ENCODE measurements at places on chromosomes 4 and X.
A peak's percentile ranks its signal among the peaks of the same experiment; 100 is the strongest.

DNA sequence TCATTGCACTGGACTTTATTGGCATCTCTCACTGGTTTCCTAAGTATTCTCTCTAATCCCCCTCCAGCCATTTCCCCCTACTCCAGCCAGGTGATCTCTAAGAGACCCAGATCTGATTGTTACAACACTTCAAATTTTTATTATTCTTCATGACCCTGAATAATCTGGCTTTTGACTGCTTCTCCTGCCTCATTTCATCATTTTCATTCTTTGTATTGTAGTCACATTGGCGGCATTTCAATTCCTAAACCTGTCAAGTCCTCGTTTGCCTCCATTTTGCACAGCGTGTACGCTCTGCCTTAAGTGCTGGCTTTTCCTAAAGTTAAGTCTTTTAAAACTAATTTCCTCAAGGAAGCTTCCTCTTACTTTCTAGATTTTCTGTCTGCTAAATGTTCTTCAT, 31.6 kb downstream of the UBE2K start:
- no peak for DNase-seq

DNA sequence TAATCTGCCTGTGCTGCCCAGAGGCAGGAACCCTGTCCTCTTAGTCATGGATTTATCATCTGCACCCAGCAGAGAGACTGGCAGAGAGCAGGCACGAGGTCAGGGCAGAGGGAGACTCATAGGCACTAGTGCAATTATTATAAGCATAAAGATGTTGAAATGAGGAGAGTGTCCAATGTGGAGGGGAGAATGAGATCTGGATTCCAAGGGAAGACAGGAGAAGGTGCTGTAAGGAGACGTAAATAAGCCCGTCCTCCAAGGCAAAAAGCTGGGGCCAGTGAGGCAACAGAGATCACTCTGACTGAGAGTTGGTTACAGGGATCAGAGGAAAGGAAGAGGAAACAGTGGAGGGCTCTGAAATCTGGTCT, 406.2 kb downstream of the MAPK10 start:
- no peak for DNase-seq

- no peak for DNase-seq
Observed at GRCh38 chr4:115360431-115360830, 247.0 kb upstream of the NDST4 start.

DNA sequence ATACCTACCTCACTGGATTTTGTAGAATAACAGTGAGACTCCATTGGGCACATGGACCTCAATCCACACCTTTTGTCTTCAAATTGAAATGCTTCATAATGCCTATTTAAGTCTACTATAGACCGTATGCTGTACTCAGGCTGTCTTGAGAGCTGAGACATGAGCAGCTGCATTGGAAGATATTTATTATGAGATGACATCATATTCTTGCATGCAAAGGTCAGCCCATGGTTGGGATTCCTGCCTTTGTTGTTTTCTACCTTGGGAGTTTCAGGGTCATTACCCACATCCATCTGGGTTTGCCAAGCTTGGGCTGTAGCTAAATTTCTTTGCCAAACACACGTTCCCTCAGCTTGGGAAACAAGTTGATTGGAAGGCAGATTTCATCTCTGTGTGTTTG, 33.2 kb upstream of the MAMLD1 start:
- DNase-seq, result no peak

DNA sequence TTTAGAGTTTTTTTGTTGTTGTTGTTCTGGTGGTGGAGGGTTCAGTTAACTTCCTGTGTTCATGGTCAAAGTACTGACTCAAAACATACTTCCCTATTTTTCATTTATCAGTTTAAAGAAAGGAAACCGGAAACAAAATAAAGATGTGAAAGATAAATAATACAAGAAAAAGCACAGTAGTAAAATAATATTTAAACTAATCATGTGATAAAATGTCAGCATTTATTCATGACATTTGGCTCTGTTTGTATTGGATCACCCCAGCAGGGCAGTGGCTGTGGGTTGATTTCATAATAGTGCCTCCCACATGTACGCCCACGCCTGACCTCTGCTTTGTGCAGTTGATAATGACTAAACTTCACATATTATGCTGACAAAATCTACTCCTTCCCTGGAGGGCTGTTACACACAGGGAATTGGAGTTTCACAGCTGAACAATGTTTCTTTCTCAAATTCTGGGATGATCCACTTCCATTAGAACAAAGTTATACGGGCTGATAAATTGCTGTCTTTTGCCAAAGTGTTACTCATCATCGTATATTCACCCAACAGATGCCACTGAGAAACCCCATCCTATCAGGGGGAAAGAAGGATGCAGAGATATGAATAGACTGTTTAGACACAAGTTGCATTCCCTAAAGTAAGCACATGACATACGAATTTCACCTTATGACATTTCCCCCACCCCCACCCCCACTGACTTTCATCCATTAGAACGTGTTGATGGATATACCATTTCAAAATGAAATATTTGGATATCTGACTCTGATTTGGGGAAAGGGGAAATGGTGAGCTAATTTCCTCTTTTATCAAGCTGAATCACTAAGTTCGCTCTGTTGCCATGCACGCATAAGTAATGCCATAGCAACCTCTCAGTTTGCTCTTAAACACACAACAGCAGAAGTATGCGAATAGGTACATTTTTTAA, 48.3 kb downstream of the AMELX start:
- DNase-seq, result no peak

DNA sequence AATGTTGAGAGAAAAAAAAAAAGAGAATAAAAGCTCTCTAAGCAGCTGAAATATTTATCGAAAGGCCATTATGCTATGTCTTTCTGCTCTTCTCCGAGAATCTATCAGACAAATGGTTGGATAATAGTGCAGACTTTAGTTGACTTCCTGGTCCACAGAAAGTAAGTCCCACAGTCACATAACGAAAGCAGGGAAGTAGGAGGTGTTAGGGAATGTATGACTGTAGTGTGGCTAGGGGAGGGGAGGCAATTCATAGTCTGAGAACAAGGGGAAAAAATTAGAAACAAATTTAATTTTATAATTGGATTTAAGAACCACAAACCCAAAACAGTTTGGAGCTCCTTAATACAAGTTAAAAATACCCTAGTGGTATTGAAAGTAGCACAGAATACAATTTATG, 79.7 kb upstream of the VEGFC start:
- DNase-seq, result no peak

GRCh38 chrX:10008483-10009056, 41.4 kb downstream of the CLDN34 start:
- no peak for DNase-seq

DNA sequence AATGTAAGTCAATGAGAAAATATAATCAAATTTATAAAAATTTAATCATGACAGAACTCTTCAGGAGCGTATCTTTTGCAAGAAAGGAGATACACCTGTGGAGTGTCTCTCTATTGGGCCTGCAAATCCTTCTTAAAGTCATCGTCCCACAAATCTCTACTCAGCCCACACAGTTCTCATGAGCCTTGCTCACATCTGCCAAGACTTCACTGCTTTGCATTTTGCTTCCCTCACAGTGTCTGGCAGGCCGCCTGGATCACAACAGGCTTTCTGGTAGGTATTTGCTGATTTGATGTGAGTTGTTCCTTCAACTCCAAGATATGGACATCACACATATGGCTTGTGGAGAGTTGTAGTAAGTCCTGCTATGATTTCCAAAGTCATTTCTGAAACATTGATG, 183.1 kb upstream of the ARX start:
- no peak for DNase-seq

DNA sequence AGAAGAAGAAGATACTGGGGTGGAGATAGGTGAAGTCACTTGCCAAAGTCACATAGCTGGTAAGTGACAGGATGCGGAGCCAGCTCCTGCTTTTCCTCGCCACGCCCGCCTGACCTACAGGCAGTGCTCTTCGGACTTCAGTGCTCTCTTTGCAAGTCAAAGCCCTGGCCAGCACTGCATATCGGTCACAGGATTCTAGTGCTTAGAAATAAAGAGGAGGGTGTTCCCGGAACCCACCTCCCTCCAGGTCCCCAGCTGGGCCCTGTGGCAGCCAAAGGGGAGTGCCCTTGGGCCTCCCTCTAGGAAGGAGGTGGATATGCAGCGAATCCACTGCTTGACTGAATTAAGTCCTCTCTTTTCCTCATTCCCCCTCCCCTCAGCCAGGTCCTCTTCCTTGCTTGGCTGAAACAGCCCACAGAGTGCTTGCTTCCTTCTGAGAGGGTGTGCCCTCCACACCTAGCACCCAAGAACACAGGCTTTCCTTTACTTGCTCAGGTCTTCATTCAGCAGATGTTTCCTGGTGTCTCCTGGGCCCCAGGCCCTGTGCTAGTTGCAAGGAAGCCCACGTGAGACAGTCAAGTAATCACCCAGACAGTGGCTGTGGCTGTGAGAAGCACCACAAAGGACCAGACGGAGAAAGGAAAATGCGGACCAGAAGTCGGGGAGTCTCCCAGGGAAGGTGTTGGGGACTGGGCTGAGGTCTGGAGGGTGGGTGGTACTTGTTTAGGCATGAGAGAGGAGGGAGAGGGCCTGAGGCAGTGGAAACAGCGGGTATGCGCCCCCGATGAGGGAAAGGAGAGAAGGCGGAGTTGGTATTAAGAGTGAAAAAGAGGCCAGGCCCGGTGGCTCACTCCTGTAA, 14.0 kb upstream of the HMGB3 start:
- no peak for DNase-seq

DNA sequence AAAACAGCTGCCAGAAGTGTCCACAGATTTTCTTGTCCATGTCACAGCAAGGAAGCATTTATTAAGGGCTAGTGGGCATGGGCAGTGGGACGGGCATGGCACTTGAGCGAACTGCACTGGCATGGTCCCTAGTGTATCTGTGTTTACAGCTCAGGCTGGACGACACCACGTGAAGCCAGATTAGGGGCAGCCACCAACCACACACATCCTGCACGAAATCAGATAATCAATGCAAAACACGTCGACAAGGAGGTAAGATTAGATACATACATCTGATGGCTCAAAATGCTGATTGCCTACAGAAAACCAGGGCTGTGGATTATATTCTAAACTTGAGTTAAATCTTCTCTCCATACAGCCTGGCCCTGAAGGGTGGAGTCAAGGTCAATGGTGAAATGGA, 103.8 kb upstream of the ATP6AP2 start:
- DNase-seq, result no peak

- no peak for DNase-seq
Observed at GRCh38 chrX:150548684-150549083, 19.7 kb upstream of the MTM1 start.

- no peak for DNase-seq
Observed at GRCh38 chrX:153554519-153555167, 37.2 kb downstream of the ATP2B3 start.

DNA sequence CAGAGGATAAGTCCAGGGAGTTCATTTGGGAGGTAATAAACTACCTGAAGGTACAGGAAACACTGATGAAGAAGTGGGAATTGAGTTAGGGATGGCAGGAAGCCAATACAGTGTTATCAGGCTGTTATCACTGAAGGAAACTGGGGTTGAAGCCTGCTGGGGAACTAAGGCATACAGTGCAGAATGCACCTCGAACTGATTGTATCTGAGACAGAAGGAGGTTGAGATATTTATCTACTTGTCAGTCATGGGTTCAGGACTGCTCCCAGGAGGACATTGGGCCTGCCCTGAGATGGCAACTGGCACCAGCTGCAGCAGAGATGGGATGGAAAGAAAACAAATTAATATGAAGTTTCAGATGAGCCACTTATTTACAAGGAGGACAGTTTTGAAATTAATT, 35.5 kb upstream of the CD38 start:
- no peak for DNase-seq

- no peak for DNase-seq
Observed at GRCh38 chr4:79211490-79211889, 114.4 kb downstream of the NAA11 start.

DNA sequence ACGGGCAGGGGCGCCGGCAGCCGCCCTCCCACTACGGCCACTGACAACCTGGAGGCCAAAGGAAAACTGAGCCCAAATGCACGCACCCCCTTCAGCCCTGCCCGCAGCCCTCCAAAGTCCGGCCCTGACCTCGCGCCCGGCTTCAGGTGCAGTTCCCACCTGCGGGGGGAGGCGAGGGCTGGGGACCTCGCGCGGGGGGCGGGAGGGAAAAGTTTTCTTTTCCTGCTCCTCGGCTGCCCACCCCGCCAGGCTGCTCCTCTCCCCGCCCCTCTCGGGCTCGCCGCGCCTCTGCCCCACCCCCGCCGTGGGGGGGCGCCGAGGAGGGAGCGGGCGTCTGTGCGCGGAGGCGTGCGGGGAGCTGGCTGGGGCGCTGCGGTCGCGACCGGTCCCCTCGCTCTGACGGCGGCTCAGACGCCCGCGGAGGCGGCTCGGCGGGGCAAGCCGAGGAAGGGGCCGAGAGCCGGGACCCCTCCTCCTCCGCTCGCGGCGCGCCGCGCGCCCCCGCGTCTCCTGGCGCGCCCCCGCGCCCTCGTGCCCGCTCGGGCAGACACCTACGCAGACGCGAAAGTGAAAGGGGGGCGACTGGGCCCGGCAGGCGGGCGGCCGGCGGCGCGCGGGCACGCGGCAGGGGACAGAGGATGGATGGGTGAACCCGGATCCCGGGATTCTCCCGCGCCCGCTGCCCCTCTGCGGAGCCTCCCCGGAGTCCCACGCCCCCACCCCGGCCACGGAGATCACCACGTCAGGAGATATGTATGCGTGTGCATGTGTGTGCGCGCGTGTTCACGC, 3.1 kb upstream of the NR3C2 start:
- no peak for DNase-seq

DNA sequence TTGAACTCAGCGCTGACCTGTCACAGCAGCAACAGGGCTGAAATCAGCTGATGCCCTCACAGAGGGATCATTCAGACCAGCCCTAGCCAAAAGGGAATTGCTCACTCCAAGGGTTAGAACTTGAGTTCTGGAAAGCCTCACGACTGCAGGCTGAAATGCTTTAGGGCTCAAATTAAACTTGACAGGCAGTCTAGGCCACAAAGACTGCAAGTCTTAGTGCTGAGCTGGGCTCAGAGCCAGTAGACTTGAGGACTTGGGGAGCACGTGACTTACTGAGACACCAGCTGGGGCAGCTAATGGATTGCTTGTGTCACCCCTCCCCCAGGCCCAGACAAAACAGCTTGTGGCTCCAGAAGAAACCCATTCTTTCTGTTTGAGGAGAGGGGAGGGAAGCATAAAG, 119.0 kb upstream of the SLC6A14 start:
- no peak for DNase-seq

GRCh38 chrX:69311936-69312670, 146.8 kb upstream of the PJA1 start:
- DNase-seq, result no peak

DNA sequence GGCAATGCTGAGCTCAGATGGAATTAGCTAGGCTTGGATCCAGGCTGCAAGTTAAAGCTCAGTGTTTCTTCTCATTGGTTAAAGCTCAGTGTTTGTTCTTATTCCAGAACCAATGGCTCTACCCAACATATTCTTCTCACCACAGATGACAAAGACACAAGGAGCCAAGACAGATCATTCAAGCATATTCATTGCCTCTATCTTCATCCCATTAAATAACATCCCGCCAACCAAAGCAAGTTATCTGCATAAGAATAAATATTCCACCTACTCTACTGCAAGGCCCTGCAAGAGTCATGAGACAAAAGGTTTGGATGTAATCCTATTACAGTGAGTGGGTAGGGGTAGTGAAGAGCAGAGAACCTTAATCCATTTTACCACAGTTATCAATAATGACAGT, 766.5 kb downstream of the C4orf33 start:
- no peak for DNase-seq

- DNase-seq, result peak; percentile 56
Observed at GRCh38 chr4:175714686-175715085, 97.4 kb downstream of the GPM6A start.

GRCh38 chr4:85968945-85969819, 390.7 kb downstream of the MAPK10 start:
- DNase-seq, result no peak

- DNase-seq, result no peak
Observed at GRCh38 chr4:140253556-140254027, 99.6 kb upstream of the MAML3 start.

- no peak for DNase-seq
Observed at GRCh38 chr4:104901438-104901837, 245.2 kb upstream of the TET2 start.

Data from NCI-H2081 treated with DMSO at 0.1 percent for 48 hours (cell line).